ENCODE measurements at places on chromosomes 3 and 15.

DNA sequence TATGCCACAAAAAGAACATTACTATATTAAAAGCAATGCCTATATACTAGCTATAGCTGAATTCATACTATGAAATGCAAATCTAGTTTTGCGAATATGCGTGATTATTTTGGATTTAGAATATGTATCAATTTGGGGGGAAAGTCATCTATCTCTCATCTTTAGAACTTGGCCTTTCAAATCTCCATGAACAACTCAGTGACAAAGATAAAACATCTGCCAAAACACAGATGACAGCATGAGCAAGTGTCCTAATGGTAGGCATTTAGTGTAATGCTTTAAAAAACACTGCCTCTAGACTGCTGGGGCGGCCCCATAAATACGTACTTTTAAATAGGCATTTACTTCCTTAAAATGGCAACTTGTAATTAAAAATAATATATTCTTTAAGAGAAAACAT lies 2.7 kb downstream of the CD47 start:
- no peak for DNase-seq

GRCh38 chr3:195806211-195806915 lies 5.4 kb downstream of the MUC4 start:
- peak; percentile 22 for DNase-seq

DNA sequence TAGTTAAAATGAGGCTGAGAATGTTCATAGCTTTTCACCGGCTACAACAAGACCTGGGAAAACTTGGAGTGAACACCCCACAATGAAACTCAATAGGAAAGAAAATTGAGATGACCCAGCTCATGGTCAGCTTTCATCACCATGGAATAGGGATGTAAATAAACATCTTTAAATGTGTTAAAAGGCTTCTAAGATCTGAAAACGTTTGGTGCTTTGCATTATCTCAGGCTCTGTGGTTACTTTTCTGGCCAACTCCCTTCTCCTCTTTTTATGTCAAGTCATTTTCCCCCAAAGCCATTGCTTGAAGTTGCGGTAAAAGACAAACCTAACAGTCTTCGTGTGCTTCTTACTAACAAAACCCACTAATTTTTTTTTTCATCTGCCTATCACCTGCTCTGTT lies 195.8 kb downstream of the MECOM start:
- DNase-seq: no peak

DNA sequence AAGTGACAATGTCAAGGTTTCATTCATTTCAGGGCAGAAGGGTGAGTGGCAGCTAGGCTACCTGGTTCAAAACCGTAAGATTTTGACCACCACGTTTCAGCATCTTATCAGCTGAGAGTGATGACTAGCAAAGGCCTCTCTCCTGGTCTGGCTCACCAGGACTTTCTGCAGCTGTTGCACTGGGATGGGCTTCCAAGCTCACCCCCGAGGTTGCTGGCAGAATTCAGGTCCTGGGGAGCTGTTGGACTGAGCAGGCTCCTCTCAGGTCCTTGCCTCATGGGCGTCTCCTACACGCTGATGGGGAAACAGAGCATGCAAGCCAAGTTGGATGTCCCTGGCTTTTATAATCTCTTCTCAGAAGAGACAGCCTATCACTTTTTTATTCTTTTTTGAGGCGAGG lies 88.8 kb upstream of the RNU6-1 start:
- no peak for DNase-seq

- no peak for DNase-seq
Measured at GRCh38 chr3:65584913-65585312, 453.8 kb downstream of the MAGI1 start.

DNA sequence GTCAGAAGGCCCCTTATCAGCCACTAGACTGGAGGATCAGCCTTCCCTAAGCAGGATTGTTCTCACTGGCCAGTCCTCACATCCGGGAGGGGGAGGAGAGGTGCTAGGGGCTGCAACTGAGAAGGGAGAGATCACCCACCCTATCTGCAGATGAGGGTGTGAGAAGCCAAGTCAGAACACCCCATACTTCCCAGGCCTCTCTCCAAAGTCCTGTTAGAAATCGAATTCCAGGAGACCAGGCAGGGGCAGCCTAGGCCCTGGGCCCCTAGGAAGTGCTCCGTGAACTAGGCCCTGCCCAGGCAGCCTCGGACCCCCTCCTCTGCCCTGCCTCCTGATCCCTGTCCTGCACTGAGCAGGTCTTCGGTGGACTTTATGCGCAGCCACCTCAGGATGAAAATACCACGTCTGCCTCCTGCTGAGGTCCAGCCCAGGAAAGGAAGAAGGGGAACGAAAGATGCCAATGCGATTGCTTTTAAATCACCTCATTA lies 933 bp downstream of the DZIP1L start:
- DNase-seq: no peak

DNA sequence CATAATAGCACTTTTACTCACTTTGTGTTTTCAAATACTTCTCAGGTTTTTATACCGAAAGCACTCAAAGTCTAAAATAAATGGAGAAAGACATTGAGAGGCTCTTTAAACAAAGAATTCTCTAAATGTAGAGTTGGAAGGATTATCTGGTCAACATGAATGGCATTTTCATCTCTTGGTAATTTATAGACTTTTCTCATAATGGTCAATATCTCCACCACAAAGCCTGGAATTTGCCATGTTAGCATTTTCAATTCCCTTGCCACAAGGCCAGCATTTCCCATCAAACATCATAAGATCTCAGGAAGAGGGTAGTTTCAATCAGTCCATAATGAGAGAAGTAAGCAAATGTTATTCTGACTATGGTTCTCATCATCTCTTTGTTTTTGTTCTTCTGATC lies 293.0 kb downstream of the CADM2 start:
- DNase-seq: no peak

DNA sequence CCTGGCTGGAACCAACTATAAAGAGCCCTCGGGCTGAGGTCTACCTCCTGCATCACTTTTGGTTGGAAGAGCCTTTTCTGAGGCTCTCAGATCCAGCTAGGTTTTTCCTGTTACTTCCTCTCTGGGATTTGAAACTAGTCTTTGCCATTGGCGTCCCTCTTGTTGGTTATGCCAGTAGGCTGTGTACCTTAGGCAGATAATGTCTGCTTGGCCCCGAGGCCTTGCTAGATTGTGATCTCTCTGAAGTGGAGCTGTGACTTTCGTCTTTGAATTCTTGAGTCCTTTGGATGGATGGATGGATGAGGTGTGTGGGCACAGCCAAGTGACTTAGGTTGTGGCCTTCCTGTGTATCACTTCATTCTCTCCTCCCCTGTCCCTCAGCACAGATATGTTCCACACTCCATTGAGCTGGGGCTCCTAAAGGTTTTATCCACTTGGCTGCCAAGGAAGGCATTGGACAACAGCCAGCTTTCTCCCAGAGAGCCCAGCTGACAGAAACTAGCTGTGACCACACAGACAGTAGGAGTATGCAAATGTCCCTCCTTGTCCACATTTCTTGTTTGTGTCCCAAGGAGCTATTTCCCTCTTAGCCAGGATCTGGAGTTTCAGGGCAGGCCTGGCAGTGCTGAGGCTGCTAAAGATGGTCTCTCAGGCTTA lies 7.9 kb upstream of the DNAJC17 start:
- DNase-seq: no peak

- no peak for DNase-seq
Measured at GRCh38 chr15:26260517-26261133, 397.5 kb upstream of the ATP10A start.

- DNase-seq: no peak
Measured at GRCh38 chr3:127461286-127461910, 129.1 kb downstream of the TPRA1 start.

Data from dorsolateral prefrontal cortex (tissue), 122 donors.